Natural killer cell treated with Interleukin-12 subunit alpha and Interleukin-12 subunit beta and Interleukin-15 and Interleukin-18, amount 100 ng/mL, for 72 hours (primary cell): ENCODE measurements at places on chromosomes 12 and 14.

DNA sequence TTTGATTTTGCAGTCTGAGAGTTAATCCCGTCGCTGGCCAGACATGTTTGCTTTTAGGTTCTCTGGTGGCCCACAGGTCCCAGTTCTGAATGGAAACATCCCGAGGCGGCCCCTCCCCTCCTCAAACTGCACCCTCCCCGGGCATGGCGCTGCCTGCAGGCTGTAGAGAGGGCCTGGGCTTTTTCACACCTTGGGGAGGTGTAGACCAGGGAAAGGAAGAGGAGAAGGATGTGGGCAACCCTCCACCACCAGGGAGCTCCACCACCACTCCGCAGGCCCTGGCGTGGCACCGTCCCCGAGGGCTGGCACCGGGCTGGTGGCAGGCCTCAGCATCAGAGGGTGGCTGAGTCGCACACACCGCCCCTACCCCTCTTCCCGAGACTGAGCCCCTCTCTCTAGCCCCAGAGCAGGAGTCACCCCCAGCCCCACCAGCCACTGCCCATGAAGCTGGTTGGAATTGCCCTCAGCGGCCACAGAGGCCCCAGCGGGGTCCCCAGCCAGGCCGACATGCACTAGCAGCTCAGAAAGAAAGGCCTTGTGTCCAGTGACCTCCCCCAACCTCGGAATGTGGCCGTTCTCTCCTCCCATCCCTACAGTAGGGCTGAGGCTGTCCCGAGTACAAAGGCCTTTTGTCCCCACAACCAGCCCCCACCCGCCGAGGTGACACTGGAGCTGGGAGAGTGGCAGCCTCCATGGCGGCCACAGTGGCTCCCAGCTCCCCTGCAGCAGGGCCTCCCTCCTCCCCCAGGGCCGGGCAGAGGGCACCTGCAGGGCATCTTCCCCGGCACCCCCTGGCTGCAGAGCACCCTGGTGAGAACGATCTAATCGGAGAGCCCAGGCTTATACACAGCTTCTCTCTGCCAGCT is 23.5 kb upstream of the INF2 start:
- no peak for DNase-seq

- DNase-seq: no peak
These were observed 53.1 kb downstream of the BRMS1L start for GRCh38 chr14:35879151-35879648.

GRCh38 chr14:79197516-79197915 is 1013.8 kb downstream of the DIO2 start:
- no peak for DNase-seq

DNA sequence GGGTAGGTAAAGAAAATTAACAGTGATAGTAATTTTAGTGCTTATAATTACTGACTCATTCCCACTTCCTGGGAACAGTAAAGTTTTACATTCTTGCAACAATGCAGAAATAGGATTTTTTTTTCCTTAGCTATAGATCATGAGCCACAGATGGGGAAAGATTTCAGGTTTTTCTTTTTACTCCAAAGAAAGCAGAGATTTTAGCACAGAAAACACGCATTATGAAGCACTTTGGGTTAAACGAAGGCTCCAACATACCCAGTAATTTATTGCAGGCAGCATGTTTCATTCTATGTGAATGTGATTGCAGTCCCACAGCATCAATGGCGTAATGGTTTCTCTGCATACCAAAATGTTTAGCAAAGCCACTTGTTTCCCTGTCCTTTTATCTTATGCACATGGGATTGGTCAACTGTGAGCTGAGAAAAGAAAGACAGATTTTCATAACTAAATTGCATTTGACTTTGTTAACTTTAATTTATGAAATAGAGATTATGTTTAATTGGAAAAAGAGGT is 124.6 kb upstream of the E2F7 start:
- DNase-seq: no peak

GRCh38 chr12:74293689-74294131 is 243.9 kb upstream of the ATXN7L3B start:
- no peak for DNase-seq

DNA sequence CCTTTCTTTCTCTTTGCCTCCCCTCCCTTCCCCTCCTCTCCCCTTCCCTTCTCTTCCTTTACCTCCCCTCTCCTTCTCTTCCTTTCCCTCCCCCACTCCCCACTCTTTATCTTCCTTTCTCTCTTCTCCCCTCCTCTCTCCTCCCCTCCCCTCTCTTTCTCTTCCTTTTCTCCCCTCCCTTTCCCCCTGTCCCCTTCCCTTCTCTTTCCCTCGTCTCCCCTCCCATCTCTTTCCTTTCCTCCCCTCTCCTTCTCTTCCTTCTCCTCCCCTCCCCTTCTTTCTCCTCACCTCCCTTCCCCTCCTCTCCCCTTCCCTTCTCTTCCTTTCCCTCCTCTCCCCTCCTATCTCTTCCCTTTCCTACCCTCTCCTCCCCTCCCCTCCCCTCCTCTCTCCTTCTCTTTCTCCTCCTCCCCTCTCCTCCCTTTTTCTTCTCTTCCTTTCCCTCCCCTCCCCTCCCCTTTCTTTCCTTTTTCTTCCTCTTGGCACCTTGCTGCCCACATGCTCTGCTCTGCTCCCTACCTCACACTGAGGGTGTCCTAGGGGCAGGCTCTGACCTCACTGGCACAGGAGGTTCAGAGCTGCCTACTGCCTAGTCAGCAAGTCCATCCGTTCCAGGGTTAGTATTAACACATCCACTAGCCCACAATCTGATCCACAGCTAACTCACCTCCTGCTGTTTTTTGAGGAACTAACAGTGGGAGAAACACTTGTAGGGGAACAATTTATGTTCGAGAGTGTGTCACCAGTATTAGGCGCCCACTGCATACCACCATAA is 101.0 kb downstream of the NUAK1 start:
- no peak for DNase-seq

DNA sequence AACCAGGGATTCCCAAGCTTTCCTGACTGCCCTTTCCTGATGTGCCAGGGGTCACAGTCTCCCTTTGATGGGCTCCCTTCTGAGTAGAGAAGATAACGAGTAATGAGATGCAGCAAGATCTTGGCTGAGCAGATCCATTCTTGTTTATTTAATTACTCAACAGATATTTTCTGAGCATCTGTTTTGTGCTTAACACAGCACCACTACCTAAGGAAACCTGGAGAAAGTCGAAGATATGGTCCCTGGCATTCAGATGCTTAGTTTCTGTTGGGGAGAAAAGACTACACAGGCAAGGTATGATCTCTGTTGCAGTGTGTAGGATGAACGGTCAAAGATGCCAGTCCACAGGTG is 3.9 kb downstream of the AJUBA start:
- DNase-seq: no peak

- DNase-seq: no peak
These were observed 59.0 kb downstream of the PIWIL1 start for GRCh38 chr12:130396667-130397066.

GRCh38 chr12:22266101-22266500 is 68.4 kb downstream of the ST8SIA1 start:
- no peak for DNase-seq

DNA sequence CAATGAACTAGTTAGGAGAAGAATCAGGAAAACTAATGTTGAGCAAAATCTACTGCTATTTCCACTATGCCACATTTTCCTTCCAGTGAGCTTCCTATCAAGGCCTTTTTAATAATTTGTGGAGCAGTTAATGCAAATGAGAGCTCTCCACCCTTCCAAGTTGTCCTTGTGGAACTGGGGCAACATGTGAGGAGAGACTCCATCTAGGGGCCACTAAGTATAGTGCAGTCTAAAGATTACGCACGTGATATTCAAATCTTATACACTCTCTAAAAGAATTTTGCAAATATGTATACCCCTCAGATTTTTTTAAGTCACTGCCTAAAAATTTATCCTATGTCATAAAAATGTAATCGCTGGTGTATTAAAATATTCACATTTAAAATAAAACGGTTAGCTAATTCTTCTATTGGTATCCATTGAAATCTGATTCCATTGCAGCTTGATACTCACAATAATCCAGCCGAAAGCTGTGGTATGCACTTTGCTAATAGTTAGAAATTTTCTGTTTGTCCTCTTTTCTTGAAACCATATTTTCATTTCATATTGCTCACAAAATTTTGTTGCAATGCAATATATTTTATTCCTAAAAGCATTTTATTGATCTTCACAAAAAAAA is 100.1 kb downstream of the PAH start:
- DNase-seq: no peak

DNA sequence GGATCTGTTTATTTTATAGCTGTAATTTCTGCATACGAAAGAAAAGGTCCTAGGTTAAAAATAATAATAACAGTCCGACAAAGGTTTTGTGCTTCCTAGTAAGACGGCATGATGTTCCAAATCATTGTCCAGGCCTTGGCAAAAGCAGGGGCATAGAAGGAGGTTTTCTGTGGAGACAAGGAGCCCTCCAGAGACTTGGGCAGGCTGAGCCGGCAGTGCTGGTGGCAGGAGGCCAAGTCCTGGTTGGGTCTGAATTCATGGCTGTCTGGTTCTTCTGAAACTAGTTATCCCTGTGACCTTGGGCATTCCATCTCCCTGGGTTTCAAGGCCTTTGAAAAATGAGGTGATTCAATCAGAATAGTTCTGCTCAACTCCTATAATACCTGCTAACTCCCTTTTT is 44.0 kb downstream of the KCNK13 start:
- no peak for DNase-seq

DNA sequence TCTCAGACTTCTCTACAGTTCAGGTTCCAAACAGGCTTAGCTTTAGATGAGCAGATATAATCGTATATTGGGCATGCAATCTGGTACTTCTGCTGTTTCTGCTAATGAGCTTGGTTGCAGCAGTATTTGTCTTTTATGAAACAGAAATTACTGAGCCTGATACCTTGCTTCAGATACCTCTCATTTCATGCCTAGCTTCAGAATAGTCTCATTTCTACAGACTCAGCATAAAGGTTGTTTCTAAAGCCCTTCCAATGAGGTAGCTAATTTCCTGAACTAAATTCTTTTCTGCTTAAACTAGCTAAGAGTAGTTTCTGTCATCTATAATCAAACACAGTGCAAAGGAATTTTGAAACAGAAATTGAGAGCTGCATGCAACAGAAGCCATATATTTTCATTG is 275.0 kb upstream of the KITLG start:
- no peak for DNase-seq

DNA sequence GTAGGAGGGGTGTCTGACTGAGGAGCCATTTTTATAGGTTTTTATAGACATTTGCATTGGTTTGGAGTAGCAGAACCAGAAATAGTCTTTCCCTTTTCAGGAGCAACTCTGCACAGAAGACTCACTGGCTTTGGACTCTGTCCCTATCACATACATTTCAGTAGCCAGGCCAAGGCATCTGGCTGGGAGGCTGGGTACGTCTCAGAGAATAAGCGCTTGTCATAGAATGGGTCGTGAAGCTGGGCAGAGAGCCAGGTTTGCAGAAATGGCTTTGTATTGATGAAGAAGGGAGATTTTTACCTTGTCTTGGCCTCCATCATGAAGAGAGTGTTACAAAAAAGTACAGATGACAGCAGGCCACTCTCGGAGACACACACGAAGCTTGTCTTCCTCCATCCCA is 98.6 kb downstream of the CACNA1C start:
- no peak for DNase-seq

DNA sequence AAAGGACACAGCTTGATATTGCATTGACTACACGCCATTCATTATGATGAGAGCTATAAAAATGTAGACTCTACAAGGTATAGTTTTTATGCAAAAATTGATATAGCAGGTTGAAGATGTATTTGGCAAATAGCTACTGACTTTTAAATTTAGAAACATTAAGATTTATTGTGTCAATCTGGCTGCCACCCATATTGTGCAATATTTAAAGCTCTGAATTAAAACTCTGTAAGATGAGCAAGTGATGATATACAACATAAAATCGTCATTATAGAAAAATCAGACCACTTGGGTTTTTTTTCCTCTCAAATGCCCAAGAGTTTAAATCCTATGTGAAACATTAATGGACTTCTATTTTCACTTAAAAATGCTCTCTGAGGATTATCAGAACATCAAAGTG is 36.8 kb upstream of the E2F7 start:
- no peak for DNase-seq

DNA sequence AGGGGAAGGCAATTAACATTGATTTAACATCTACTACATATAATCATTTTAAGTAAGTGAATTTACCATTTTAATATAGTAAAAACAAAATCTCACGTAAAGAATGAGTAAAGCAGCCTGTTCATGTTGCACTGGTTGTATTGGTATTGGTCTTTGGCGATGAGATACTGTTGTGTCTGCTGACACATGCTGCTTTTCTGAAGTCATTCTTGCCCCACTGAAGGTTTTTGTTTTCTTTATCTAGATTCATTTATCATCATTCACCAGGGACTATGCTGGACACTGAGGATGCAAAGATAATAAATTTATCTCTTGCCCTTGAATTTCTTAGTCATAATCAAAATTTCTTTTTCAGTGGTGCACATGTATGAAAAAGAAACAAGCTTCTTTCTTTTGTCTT is 246.2 kb upstream of the NPAS3 start:
- no peak for DNase-seq

DNA sequence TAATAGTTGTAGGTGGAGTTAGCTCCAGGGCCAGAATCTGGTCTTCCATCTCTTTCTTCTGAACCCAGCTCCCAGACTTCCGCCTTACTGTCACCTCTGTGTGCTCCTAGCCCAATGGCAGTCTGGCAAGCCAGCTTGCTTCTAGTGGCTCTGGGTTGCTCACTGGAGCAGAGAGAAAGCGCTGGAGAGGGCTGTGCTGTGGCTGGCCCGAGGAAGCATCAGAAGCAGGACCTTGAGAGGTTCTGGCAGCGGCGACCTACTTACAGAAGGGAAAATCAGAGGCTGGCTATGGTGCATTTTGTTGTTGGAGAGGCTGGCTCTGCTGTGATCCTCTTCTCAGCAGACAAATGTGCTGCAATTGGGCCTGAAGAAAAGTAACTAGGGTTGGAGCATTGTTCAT is 28.6 kb downstream of the KCNA5 start:
- no peak for DNase-seq

GRCh38 chr14:95043732-95044462 is 113.4 kb downstream of the DICER1 start:
- peak; percentile 16 for DNase-seq

- no peak for DNase-seq
These were observed 1.8 kb downstream of the HSPB8 start for GRCh38 chr12:119180380-119181040.
